Aorta (tissue), 5 donors: ENCODE measurements at places on chromosomes 3 and 15. TPM values are rescaled to one million over a fixed set of nuclear protein-coding genes. Genes with fewer than 3 reads are reported as not detected.

ATP10A gene
- 19.9 TPM for total RNA-seq

SPINT1 gene
- 2.4 TPM for total RNA-seq

LCTL gene
- not detected for total RNA-seq

IMPG2 gene
- total RNA-seq: 0.39 TPM

SIDT1 gene
- total RNA-seq: 1.8 TPM

SLC35G2 gene
- 7.5 TPM for total RNA-seq

FGD5 gene
- total RNA-seq: 61.6 TPM

DRD3 gene
- total RNA-seq: not detected

ADIPOQ gene
- 1.5 TPM for total RNA-seq

TIGIT gene
- 1.0 TPM for total RNA-seq

C3orf49 gene
- not detected for total RNA-seq

SEMA3G gene
- 12.5 TPM for total RNA-seq

DNAH12 gene
- 0.18 TPM for total RNA-seq

CSPG5 gene
- total RNA-seq: 0.81 TPM
